Esophagus muscularis mucosa (tissue), 4 donors: ENCODE measurements at places on chromosomes 3 and 15.

DNA sequence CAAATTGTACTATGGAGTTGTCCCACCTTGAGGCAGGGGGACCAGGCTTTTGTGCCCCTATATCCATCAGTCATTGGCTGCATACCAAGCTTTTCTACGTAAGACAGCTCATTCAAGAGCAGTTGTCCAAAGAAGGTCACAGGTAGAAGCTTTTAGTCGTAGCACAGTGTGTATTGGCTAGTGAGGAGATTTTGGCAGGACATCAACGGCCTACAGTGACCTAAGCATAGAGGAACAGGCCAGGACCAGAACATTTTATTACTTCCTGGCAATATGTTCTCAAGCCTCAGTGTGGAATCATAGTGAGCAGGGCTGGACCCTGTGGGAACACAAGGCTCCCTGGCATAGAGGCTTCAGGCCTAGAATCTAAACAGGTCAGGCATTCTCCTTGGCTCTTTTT is 105.4 kb upstream of the ANKRD28 start:
- DNase-seq: peak; percentile 90
- no peaks in the 10 kb centered on the region for H3K27me3 ChIP-seq
- peak overlapping the region; percentile 82 for H3K27ac ChIP-seq
- H3K4me3 ChIP-seq: no peak overlapping the region
- H3K36me3 ChIP-seq: no peaks in the 10 kb centered on the region

DNA sequence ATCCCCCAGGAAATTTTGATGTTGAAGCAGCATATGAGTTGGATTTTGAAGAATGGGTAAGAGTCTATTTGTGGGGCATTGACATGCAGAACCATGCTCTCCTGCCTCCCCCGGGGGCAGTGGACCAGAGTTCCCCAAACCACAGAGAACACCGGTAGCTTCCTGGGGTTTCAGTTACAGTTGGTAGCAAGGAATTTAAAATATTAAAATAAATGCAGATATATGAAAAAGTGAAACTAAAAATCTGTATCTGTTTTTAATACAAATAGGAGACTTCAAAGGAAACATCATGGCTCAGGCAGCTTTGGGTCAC is 37.4 kb downstream of the SLC9A9 start:
- H3K27ac ChIP-seq: peak overlapping the region; percentile 10
- no peaks in the 10 kb centered on the region for H3K27me3 ChIP-seq
- H3K4me1 ChIP-seq: peaks cover 51% of the 10 kb centered on the region
- no peaks in the 10 kb centered on the region for H3K36me3 ChIP-seq
- H3K4me3 ChIP-seq: no peak overlapping the region

DNA sequence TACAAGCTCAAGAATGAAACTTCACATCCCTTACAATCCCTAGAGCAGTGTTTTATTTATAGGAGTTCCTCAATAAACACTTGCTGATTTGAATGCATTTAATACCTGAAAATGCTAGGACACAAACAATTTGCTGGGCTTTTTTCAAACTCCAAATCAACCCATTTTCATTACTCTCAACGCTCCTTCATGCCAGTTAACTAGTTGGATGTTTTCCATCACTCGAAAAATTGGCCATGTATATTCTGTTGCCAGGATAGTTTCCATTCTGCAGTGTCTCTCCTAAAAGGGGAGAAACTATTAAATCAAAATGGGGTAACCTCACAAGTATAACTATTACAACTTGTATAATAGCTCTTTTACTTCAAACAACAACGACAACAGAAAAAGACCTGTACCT is 1.2 kb downstream of the GBE1 start:
- H3K4me1 ChIP-seq: peaks cover 45% of the 10 kb centered on the region
- H3K27ac ChIP-seq: peak overlapping the region; percentile 98
- no peaks in the 10 kb centered on the region for H3K36me3 ChIP-seq
- no peaks in the 10 kb centered on the region for H3K27me3 ChIP-seq
- no peak for DNase-seq
- peak overlapping the region; percentile 70 for H3K4me3 ChIP-seq

- no peaks in the 10 kb centered on the region for H3K36me3 ChIP-seq
- no peaks in the 10 kb centered on the region for H3K27me3 ChIP-seq
- no peak overlapping the region for H3K4me3 ChIP-seq
- DNase-seq: peak; percentile 74
- peak overlapping the region; percentile 73 for H3K27ac ChIP-seq
These were observed 121.9 kb upstream of the PHLDB2 start for GRCh38 chr3:111737047-111737705.

DNA sequence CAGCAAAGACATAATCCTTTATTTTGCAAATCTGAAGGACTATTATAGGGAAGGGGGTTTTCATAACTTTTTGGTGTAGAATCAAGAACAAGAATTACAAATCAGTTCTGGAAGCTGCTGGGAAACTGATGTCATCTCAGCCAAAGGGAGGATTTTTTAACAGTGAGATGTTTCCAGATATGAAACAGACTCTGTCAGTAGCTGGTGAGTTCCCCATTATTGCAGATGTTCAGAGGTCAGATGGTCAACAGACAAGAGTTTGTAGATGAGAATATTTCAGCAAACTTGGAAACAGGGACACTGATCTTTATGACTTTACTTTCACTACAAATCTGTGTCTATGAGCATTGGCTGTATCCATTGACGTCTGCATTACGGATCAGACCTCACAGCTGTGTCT is 71.9 kb upstream of the LPP start:
- no peak overlapping the region for H3K4me3 ChIP-seq
- no peak for DNase-seq
- no peaks in the 10 kb centered on the region for H3K36me3 ChIP-seq
- no peaks in the 10 kb centered on the region for H3K4me1 ChIP-seq
- peak overlapping the region; percentile 47 for H3K27ac ChIP-seq
